ENCODE measurements at places on chromosomes 16 and 17.

- peak; percentile 25 for DNase-seq
These were observed 84.7 kb downstream of the PLCG2 start for GRCh38 chr16:81863630-81864352.

GRCh38 chr17:10233161-10233560 is 34.8 kb upstream of the GAS7 start:
- no peak for DNase-seq

- no peak for DNase-seq
These were observed 3.9 kb downstream of the SLC39A11 start for GRCh38 chr17:73088561-73088960.

DNA sequence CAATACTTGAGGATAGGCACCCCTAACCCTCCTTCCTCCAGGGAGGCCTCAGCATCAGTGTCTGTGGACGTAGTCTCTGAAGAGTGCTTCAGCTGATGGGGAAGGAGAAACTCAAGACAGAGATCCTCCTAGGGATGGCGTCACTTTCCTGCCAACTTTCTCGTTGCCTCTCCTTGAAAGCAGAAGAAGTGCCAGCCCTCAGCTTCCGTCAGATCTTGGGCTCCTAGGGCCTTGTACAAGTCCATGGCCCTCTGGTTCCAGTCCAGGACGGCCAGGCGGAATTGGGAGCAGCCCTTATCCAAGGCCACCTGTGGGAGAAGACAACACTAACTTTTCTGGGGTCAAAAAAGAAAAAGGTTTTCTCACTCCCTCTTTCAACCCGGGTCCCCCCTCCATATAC is 1.3 kb downstream of the SAT2 start:
- DNase-seq, result no peak

- peak; percentile 31 for DNase-seq
These were observed 186.4 kb upstream of the CDH13 start for GRCh38 chr16:82440336-82440735.
